ENCODE measurements at places on chromosomes 11 and 22. TPM values are rescaled to one million over a fixed set of nuclear protein-coding genes. Genes with fewer than 3 reads are reported as not detected.

Gene OR5D14
- not detected for total RNA-seq

Gene NLRP14
- 0.20 TPM for total RNA-seq

Gene RAG2
- 0.30 TPM for total RNA-seq

Gene PLXNB2
- total RNA-seq = 68.8 TPM

Gene CHST1
- 0.59 TPM for total RNA-seq

Gene MS4A6E
- not detected for total RNA-seq

Gene MS4A7
- 8.4 TPM for total RNA-seq

Gene CCDC89
- 1.8 TPM for total RNA-seq

Gene OR8A1
- not detected for total RNA-seq

Gene MAPK8IP1
- total RNA-seq = 3.7 TPM

Gene MS4A1
- total RNA-seq = 0.39 TPM

Gene NXPE2
- 0.20 TPM for total RNA-seq

Gene TST
- 19.3 TPM for total RNA-seq

Gene C11orf86
- not detected for total RNA-seq

Gene TANGO2
- total RNA-seq = 15.5 TPM

Gene TCN2
- total RNA-seq = 5.1 TPM

Gene PDE3B
- 16.1 TPM for total RNA-seq

Gene RNF215
- total RNA-seq = 6.5 TPM

Gene DRD2
- total RNA-seq = 0.20 TPM

Gene OR5A1
- not detected for total RNA-seq

Gene CHRM1
- 0.69 TPM for total RNA-seq

Gene PKNOX2
- 4.0 TPM for total RNA-seq

Gene MS4A3
- total RNA-seq = 18.1 TPM

Gene MTA2
- 78.4 TPM for total RNA-seq

Gene GLYAT
- not detected for total RNA-seq

Gene C11orf42
- total RNA-seq = not detected

Gene HYOU1
- 31.6 TPM for total RNA-seq

Gene CCDC88B
- 5.9 TPM for total RNA-seq

Gene TBX1
- 4.8 TPM for total RNA-seq

Gene FAM83F
- total RNA-seq = 4.3 TPM

Gene NPAS4
- 2.7 TPM for total RNA-seq

Data from skin of body (tissue), 3 donors.